HCT116 (cell line): ENCODE measurements at places on chromosomes 11 and 22.
A peak's percentile ranks its signal among the peaks of the same experiment; 100 is the strongest.

DNA sequence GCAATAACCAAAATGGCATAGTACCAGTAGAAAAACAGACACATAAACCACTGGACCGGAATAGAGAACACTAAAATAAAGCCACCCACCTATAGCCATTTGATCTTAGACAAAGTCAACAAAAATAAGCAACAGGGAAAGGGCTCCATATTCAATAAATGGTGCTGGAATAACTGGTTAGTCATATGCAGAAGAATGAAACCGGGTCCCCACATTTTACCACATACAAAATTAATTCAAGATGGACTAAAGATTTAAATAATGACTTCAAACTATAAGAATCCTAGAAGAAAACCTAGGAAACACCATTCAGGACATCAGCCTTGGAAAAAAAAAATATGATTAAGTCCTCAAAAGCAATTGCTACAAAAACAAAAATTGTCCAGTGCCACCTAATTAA lies 30.1 kb upstream of the NOX4 start:
- DNase-seq = no peak

DNA sequence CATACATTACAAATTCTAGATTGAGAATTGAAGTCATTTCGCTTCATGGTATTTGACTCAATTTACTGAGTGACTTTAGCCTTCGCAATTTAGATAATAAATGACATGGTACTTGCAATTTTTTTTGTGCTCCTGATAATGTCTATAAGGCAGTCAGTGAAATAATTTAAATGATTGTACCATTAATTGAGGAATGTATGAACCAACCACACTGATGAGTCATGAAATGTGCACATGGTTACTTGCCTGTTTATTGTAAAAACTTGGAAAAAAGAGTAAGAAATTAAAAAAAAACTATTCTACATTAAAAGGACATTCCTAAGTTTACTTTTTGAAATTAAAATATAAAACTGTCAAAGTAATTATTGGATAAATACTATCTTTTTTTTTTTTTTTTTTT lies 43.3 kb downstream of the DNAJC24 start:
- no peak for DNase-seq

GRCh38 chr11:11463405-11463804 lies 110.4 kb upstream of the CSNK2A3 start:
- DNase-seq = no peak

- DNase-seq = no peak
Observed at GRCh38 chr22:48821727-48822126, 1005.9 kb downstream of the BRD1 start.

- peak; percentile 60 for DNase-seq
Observed at GRCh38 chr22:44192098-44192815, 11.5 kb downstream of the PARVG start.

DNA sequence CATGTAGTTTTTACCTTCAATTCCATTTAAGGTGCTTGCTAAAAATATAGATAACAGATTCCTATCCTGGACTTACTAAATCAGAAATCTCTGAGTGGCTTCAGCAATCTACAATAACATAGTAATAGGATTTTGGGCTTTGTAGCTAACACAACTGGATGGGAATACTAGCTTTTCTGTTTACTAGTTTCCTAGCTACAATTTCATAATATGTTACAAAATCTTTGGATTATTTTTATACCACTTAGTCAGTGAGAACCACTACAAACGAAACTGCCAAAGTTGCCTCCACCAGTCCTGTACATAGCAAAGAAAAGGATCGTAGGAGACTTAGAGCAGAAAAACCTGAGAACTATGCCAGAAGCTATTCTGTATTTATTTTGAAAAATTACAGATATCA lies 87.7 kb upstream of the ANO3 start:
- no peak for DNase-seq
